ENCODE measurements at places on chromosomes 3 and 15.

DNA sequence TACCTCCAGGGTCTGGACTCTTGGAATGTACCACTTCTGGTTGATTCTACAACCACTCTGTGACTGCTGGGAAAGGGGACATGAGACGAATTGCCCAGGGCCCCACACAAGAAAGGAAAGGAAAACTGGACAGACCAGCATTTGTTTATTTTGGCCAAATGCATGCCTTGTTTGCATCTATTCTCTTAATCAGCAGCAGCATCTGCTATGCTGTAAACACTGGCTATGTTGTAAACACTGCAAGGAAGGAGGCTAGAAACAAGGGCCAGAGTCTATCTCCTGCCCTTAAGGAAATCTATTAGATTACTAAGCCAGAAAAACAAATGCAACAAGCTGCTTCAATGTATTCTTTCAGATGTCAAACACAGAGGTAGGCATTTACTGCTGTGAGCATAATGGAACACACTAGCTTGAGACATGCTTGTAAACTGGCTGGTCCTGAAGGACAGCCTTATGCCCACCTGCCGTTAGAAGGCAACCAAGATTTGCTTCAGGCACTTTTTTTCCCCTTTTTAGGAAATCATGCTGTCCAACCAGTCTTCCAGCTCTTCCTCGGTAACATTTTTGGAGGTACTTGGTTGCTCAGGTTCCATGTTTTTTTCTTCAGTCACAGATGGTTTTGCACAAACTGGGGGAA is 102.1 kb upstream of the CHRM5 start:
- no peak for DNase-seq

GRCh38 chr3:59456852-59457485 is 407.1 kb upstream of the CFAP20DC start:
- DNase-seq = no peak

DNA sequence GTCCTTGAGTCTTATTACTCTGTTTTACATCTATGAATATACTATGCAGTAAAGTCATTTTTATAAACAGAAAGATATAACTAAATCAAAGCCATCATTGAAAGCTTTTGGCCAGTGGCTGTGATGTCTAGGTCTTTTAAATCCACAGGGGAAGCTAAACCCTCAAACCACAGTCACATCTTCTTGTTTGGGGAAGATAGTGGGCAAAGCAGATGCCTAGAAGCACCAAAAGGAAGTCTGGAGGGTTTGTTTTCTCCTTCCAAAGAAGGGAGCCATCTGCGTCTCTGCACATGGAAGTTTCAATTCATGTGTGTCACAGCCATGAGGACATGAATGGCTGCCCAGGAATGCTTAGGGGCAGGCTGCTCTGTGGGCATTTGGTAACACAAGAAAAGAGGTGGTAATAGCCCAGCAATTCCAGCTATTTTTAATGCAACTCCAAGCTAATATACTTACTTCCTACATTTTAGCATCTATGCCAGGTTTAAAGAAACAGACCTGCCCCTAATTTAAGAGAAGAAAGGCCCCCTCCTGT is 322.2 kb downstream of the SLC9A9 start:
- DNase-seq = no peak

DNA sequence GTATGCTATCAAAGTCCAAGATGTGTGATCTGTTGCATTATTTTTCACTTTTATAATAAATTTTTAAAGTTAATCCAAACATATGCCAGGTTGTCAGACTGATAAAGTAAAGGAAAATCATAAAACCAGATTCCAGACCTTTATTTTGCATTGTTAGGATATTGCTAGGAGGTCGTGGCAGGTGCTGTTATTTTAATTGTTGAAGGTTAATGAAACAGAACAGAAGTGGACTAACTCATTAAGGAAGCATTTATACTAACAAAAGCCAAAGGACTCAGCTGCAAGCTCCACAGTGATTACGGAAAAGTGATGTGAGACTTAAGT is 63.1 kb downstream of the DCLK3 start:
- DNase-seq = no peak

DNA sequence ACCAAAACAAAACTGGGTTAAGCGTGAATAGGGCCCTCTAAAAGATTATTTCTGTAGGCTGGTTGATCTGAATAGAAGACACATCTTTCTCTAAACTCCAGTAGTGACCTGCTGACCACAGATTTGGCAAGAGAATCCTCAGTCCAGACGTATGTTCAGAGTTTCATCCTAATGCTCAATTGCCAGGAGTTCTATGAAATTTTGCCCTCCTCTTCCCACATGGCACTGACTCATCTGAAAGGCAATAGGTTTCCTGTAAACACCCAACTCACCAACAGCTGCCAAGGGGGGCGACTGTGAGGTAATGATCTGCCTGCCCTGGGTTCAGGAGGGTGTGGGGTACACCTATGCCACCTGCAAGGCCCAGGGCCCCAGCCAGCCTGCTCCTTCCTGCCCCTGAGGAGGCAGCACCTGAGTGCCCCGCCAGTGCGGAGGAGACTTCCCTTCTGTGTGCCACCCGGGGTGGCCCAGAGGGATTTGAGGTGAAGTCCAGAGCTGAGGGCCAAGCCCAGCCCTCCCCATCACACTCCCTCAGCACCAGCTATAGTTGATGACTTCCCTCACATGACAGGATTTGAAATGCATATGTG is 8.4 kb upstream of the PLA2G4D start:
- no peak for DNase-seq

- DNase-seq = no peak
Measured at GRCh38 chr3:51380601-51381332, 4.3 kb upstream of the MANF start.
